ENCODE measurements at places on chromosomes 4 and X. TPM values are rescaled to one million over a fixed set of nuclear protein-coding genes. Genes with fewer than 3 reads are reported as not detected.

- H3K4me3 ChIP-seq: no peak overlapping the region
- DNase-seq: no peak
- no peaks in the 10 kb centered on the region for H3K4me1 ChIP-seq
- peaks cover 15% of the 10 kb centered on the region for H3K27me3 ChIP-seq
- no peaks in the 10 kb centered on the region for H3K36me3 ChIP-seq
- no peak overlapping the region for H3K27ac ChIP-seq
Measured at GRCh38 chr4:6193399-6193798, 7.0 kb downstream of the JAKMIP1 start.

GRCh38 chr4:87033902-87034301, 99.1 kb downstream of the AFF1 start:
- no peaks in the 10 kb centered on the region for H3K36me3 ChIP-seq
- no peaks in the 10 kb centered on the region for H3K27me3 ChIP-seq
- H3K4me1 ChIP-seq: peaks cover 39% of the 10 kb centered on the region
- no peak overlapping the region for H3K27ac ChIP-seq
- no peak for DNase-seq

GRCh38 chrX:23736030-23736429, 7.0 kb downstream of the ACOT9 start:
- H3K4me1 ChIP-seq: no peaks in the 10 kb centered on the region
- no peak overlapping the region for H3K27ac ChIP-seq
- no peak for DNase-seq
- no peaks in the 10 kb centered on the region for H3K27me3 ChIP-seq
- H3K4me3 ChIP-seq: no peak overlapping the region
- H3K36me3 ChIP-seq: peaks cover 8% of the 10 kb centered on the region

DNA sequence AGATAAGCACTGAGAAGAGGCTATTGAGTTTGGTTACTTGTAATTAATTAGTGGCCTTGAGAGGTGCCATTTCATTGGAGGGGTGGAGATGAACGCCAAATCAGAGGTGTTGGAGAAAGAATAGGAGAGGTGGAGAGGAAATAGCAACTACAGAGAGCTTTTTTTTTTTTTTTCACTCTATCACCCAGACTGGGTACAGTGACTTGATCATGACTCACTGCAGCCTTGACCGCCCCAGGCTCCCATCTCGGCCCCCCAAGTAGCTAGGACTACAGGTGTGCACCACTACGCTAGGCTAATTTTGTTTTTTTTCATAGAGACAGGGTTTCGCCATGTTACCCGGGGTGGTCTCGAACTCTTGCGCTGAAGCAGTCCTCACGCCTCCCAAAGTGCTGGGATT, 5.2 kb downstream of the NHS start:
- H3K27me3 ChIP-seq: no peaks in the 10 kb centered on the region
- H3K27ac ChIP-seq: no peak overlapping the region
- no peak for DNase-seq
- peaks cover 10% of the 10 kb centered on the region for H3K4me1 ChIP-seq

GRCh38 chr4:151540728-151541388, 131.9 kb downstream of the FHIP1A start:
- DNase-seq: peak; percentile 96
- H3K36me3 ChIP-seq: no peaks in the 10 kb centered on the region
- peaks cover 18% of the 10 kb centered on the region for H3K4me1 ChIP-seq
- H3K27ac ChIP-seq: peak overlapping the region; percentile 91

Gene CXCL5
- 0.61 TPM for total RNA-seq

Gene OTOP1
- total RNA-seq: not detected
